ENCODE measurements at places on chromosomes 4 and X.
A peak's percentile ranks its signal among the peaks of the same experiment; 100 is the strongest.

DNA sequence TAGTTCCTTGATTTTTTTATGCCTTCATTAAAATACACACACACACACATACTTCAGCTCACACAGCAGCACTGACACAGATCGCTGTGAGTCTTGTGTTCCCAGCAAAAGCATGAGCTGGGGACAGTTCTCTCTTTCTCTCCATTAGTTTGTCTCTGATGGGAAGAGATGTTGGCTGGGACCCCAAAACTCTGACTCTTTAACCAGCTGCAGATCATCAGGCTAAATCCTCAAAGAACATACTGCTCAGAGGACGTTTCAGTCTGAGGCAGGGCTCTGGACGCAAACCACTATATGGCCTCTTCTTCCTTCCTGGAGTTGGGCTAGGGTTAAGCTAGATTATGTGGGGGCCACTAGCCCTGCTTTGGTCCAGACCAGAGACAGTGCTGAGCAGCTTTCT is 109.6 kb downstream of the NHSL2 start:
- no peak for DNase-seq

DNA sequence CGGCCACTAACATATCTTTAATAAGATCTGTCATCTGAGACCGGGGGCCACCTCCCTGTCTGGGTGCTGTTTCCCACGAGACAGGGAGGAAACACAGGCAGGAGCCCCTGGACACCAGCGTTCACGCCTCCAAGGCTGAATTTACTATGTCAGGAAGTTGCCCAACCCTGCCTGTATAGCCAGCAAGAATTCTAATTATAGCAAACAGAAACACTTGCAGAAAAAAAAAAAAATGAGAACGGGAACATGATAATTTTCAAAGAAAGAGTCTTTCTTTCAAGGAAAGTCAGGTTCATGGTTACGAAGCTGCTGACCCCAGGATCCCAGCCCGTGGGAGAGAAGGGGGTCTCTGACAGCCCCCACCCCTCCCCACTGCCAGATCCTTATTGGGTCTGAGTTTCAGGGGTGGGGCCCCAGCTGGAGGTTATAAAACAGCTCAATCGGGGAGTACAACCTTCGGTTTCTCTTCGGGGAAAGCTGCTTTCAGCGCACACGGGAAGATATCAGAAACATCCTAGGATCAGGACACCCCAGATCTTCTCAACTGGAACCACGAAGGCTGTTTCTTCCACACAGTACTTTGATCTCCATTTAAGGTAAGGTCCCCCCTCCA is at the start of gene IL3RA:
Gene IL3RA, plus strand, starts transcription at position 455 of the 613 bp plus-strand sequence. CDS start 4,981 bp downstream, outside the sequence.
- DNase-seq = no peak

DNA sequence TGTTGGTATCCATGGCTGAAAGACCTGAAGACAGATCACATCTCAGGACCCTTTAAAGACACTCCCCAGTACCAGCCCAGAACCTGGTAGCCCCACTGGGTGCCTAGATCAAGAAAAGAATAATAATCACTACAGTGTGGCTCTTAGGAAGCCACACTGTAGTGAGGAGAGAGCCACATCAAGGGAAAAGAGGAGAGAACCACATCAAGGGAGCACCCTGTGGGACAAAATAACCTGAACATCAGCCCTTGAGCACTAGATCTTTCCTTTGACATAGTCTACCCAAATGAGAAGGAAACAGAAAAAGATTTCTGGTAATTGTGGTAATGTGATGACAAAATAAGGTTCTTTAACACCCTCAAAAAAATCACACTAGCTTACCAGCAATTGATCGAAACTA is 15.3 kb downstream of the RTL3 start:
- DNase-seq = no peak

DNA sequence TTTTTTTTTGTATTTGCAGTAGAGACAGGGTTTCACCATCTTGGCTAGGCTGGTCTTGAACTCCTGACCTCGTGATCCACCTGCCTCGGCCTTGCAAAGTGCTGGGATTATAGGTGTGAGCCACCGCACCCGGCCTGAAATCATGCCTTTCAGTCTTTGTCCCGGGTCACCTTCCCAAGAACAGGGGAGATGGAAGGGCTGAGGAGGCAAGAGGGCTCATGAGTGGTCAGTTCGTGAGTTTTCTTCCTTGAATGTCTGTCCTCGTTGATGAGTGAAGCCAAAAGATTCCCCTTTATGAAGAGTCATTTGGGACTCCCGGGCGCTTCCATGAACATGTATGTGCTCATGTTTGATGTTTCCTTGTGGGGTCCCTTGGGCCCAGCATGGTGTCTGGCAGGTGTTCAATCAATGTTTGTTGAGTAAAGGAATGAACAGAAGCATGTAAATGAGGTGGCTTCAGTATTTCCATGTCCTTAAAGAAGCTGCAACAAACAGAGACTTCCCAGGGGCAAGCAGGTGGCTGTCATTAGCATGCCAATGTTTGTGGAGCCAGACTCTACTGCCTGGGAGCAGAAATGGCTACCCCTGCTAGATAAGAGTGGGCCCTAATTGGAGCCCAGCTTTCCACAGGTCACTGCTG is 3.4 kb upstream of the SEPTIN6 start:
- no peak for DNase-seq

- DNase-seq = no peak
Measured at GRCh38 chr4:26899991-26900390, 39.4 kb downstream of the STIM2 start.

GRCh38 chrX:87140800-87141483 is 376.7 kb upstream of the KLHL4 start:
- no peak for DNase-seq

DNA sequence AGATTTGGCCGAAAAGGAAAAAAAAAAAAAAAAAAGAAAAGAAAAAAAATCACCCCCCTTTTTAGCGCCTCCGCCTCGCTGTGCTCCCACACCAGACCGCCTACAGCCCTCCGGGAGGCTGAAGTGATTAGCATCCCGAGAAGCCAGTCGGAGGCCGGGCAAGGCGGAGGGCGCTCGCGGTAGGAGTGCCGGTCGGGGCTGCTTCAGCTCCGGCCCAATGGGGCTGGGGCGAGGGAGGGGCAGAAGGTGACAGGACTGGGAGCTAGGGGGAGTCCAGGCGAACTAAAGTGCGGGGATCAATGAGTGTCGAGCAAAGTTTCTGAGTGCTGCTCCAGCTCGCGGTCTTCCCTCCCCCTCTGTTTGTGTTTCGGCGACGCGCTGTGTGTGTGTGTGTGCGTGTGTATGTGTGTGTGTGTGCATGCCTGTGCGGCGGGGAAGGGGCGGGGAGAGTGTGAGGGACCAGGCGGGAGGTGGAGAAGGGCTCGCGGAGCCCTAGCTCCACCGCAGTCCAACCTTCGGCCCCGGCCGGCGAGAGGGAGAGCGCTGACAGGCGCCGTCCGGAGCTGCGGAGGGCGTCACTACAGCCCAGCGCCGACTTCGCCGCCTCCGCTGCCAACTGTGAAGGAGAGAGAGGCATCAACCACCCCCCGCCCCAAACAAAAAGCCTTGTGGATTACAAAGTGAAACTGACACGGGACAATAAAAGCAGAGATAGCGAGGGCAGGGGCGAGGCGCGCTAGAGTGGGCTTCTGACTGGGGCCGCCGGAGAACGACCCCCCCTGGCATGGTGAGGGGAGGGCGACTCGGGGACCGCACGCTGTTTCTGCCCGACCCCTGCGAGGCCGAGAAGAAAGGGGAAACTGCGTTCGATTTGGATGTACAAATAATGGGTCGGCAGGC is at the start of gene FAT4:
Gene FAT4, plus strand, starts transcription at position 280 of the 900 bp plus-strand sequence. CDS start 1,457 bp downstream, outside the sequence.
- DNase-seq = peak; percentile 74

GRCh38 chr4:16894406-16894805 is 4.0 kb downstream of the LDB2 start:
- DNase-seq = no peak

DNA sequence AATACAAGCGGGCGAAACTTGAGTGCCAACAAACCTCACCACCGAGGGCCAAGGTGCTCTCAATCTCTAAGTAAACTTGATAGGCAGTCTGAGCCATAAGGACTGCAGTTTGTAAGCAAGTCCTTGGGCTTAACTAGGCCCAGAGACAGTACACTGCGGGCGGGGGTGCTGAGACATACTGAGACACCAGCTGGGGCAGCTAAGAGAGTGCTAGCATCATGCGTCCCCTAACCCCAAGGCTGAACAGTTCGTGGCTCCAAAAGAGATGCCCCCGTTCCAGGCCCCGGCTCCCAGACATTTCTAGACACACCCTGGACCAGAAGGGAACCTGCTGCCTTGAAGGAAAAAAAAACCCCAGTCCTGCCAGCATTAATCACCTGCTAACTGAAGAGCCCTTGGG is 126.8 kb upstream of the PRDX4 start:
- no peak for DNase-seq

DNA sequence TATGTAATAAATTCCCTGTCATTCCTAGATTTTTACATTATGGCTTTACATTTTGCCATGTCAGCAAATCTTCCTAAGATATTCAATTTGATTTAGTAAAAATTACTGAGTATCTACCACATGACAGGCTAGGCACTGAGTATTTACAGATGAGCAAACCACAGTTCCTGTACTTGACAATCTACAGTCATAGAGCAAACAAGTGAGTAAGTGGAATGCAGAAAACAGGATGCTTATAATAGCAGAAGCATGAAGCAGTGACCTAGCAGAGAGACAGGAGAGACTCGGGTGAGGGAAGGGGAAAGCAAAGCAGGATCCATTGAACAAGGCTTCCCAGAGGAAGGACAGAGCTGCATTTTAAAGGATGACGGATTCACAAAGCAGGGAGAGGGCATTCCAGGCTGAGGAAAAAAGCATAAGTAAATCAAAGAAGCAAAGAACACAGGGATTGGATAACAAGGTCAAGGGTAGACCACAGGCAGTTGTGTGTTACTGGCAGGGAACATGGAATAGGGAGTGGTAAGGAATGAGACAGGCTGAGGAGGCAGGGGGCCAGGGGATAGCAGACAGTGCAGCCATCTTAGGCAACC is 124.7 kb upstream of the C1QTNF7 start:
- DNase-seq = no peak

DNA sequence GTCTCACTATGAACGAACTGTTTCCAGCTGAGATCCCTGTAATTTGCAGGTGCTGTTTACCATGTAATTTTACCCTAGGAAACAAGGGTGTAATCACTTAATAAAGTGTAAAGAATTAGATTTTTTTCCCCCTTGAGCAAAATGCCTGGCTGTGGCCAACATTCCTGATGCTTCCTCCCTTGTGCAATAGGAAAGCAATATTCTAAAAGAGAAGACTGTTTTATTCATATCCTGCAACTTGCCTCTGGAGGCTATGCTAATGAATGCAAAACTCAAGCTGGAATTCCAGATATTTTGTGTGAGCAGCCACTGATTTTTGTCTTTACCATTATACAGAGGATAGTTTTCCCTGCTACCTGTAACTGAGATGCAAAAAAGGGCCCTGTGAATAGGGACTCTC is 98.0 kb downstream of the AWAT2 start:
- DNase-seq = no peak

- DNase-seq = no peak
Measured at GRCh38 chr4:137641544-137641943, 109.2 kb upstream of the PCDH18 start.

GRCh38 chr4:52106191-52106590 is 55.1 kb downstream of the SPATA18 start:
- no peak for DNase-seq

DNA sequence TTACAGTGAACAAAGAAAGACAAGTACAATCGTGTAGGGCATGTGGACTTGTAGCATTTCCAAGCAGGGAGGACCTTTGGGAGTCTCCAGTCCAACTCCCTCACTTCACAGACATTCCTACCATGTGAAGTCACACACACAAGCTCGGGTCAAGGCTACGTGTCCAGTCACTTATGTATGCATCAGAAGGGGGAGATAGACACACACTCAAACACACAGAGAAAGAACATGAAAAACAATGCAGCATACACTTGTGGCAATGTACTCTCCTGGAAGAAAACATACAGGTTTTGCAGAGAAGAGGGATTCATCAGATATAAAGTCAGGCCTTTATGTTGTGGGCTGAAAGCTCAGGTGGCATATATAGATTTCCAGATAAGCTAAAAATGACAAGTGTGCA is 136.1 kb upstream of the MID1 start:
- peak; percentile 82 for DNase-seq

DNA sequence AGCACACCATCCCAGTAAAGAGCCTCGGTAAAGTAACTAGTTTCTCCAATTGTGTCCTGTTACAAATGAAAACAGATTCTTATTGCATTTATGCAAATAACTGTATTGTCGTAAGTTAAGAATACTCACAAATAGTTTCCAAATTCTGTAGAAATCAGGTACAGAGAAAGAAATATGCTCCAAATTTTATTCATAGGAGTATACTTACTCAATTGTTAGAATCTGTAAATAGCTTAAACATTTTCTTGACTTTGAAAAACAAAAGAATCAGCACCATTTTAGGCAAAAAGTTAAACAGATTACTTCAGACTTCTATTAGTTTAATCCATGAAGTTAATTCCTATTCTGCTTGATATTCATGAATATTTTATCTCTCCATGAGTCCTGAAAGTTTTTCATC is 10.7 kb downstream of the CNGA1 start:
- DNase-seq = no peak

- DNase-seq = no peak
Measured at GRCh38 chr4:24928708-24929107, 15.9 kb upstream of the CCDC149 start.

- DNase-seq = no peak
Measured at GRCh38 chrX:86263526-86263925, 115.3 kb downstream of the DACH2 start.

DNA sequence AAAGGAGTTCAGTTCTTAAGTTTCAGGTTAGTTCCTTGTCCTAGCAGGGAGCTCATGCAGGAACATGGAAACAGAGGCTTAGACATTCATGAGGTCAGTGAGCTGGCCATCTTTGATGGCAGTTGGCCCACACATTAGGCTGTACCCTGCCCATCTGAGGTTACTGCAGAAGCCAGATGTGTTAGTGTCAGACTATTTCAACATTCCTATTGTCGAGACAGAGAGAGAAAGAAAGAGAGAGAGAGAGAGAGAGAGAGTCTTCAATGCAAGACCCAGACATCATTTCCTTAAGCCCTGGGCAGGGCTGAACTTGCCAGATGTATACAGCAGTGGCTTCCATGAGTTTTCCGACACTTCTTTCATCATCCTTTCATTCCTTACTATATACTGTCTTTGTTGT is 91.3 kb downstream of the PPP1R2C start:
- DNase-seq = no peak

DNA sequence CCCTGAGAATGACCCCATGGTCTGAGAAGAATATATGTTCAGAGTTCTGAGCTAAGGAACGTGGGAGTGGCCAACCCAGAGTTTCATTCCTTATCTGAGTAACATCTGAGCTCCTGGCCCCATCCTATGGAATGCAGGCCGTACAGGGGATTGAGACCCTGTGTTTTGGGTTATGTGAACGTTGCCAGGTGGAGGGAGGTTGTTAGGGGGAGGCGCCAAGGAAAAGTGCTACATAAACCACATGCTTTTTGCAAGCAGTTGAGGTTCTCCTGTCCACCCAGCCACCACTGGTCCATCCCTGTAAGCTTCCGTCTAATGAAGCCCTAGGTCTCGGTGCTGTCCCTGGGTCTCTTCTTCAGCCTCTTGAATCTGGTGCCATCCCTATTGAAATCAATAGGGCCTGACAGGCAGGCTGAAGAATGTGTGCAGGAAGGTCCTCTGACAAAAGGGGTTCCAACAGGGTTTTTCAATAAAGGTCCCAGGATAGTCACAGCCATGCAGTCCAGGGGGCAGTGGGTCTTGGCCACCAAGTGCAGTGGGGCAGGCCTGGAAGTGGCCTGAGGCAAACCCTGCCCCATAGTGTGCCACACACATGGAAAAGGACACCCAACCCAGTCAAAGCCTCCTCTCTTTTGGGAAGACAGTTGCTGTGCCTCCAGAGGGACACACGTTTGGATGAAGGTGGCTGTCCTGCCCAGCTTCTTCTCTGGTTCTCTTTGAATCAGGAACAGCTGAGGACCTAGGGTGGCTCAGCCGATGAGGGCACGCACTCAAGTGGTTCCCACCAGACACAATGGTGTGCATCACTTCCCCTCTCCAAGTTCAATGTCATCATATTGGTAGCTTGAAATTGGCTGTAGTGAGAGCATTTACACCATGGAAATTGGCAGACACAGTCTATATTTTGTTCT is 53.5 kb downstream of the HTRA3 start:
- DNase-seq = no peak
